ENCODE measurements at places on chromosomes 4 and X.

DNA sequence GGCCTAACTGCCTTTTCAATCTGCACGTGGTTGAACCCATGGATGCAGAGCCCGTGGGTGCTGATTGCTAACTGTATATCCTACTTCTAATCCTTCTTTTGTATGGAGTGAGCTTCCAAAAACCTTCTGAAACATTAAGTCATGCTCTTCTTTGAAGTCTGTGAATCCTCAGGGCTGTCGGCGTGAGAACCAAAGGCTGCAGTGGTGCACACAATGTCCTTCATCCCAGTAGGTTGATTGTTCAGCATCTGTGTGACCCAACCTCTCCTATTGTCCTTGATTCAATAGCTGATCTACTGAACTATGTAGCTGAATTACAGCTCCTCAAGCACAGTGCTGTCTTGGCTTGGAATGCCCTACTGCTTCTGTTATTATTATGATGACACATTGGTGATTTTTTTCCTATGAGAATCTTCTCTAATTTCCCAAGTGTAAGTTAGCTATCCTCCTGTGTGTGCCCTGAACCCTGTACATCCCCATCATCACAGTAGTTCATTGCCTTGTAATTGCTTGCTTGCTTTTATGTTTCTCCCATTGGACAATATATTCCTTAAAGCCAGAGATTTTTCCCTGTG is 294.6 kb downstream of the TRIML1 start:
- no peak for DNase-seq

- DNase-seq = no peak
These were observed 146.2 kb downstream of the PRSS12 start for GRCh38 chr4:118206627-118207026.

- DNase-seq = no peak
These were observed 803.0 kb downstream of the DMD start for GRCh38 chrX:32408389-32408788.

DNA sequence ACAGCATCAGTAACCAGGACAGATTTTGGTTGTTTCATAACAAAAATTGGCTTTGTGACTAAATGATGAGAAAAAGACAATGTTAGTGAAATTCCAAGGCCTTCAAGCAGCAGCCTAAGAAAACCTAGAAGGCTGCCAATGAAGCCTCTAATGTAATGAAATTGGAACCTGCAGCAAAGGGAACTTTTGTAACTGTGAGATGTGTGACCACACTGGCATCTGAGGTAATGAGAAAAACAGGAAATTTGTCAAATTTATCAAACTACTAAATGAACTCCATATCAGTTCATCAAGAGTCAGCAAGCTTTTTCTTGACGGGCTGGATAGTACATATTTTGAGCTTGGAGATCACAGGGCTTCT is 30.4 kb upstream of the EMCN start:
- no peak for DNase-seq

DNA sequence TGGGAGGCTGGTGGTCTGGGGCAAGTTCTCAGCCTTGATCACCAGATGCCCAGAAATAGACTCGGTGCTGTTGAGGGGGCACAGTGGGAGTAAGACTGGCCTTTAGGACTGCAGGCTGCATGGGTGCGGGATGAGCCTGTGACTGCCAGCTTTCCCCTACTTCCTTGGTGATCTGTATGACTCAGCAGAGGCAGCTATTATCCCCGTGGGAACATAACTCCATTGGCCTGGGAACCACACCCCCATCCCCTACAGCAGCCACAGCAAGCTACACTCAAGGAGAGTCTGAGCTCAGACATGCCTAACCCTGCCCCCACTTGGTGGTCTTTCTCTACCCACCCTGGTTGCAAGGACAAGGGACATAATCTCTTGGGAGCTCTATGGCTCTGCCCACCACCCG is 20.6 kb downstream of the CLIC2 start:
- DNase-seq = no peak

DNA sequence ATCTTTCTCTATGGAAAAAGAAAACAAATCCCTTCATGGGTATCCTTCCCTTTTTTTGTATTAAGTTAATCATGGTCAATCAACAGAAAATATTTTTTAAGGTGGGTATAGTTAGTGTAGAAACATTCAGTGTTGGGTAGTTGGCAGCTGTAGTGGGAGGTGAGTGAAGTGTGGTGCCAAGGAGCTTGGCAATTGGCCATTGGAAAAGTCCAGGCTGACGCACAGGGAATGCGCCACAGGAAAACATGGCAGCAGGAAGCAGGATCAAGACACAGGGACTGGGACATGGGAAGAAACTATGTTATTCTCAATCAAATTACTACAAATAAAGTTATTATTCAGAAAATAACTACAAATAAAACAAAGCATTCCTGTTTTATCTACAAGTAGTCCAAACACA is 20.0 kb downstream of the PALLD start:
- DNase-seq = no peak

- DNase-seq = no peak
These were observed 22.9 kb downstream of the ATP5ME start for GRCh38 chr4:650951-651883.

- no peak for DNase-seq
These were observed 99.1 kb downstream of the ARHGAP10 start for GRCh38 chr4:147830987-147831386.

DNA sequence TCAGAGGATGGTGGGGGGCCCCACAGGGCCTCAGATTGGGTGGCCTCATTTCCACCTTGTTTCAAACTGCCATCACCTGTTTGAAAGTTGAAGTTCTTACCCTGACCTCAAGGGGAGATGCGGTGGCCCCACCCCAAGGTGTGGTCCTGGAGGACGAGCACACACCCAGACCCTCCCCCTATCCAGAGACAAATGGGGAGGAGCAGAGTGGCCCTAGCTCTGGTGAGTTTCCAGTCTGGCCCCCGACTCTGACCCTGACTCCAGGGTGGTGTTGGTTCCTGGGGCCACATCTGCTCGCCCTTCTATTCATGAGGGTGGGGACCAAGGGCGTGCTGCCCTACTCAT is 36.3 kb upstream of the ADRA2C start:
- DNase-seq = no peak

DNA sequence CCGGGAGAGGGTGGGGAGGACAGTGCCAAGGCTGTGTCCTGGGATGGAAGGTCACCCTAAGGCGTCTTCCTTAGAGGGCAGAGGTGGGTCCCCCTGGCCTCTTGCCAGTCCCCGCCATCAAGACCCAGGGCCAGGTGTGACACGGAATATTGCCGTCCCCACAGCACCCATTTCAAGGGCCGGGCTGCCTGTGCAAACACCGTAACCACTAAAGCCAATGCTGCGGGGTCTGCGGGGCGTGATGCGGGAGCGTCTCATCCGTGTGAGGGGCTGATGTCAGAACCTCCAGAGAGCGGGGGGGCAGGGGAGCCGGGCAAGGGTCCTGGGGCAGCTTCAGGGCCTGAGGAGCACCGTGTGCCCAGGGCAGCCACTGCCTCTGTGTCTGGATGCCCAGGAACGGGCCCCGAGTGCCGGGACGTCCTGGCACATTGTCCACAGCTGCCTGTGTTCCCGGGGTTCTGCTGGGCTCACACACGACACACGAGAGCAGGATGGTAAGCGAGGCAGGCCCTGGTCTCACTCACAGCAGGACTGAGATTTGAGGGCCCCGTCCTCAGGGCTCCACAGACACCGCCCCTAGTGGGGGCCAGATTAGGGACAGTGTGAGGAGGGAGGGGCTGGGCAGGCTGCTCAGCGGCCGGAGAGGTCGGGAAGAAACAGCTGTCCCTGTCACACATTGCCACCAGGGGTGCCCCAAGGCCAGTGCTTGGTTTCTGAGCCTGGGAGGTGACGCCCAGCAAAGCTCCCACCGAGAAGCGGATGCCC is 29.2 kb downstream of the NKX1-1 start:
- DNase-seq = no peak

GRCh38 chrX:78527263-78527662 is 131.9 kb downstream of the RTL3 start:
- DNase-seq = no peak

- DNase-seq = no peak
These were observed 53.9 kb upstream of the MMAA start for GRCh38 chr4:145565328-145565727.

- no peak for DNase-seq
These were observed 6.2 kb downstream of the JADE3 start for GRCh38 chrX:46918434-46918833.

DNA sequence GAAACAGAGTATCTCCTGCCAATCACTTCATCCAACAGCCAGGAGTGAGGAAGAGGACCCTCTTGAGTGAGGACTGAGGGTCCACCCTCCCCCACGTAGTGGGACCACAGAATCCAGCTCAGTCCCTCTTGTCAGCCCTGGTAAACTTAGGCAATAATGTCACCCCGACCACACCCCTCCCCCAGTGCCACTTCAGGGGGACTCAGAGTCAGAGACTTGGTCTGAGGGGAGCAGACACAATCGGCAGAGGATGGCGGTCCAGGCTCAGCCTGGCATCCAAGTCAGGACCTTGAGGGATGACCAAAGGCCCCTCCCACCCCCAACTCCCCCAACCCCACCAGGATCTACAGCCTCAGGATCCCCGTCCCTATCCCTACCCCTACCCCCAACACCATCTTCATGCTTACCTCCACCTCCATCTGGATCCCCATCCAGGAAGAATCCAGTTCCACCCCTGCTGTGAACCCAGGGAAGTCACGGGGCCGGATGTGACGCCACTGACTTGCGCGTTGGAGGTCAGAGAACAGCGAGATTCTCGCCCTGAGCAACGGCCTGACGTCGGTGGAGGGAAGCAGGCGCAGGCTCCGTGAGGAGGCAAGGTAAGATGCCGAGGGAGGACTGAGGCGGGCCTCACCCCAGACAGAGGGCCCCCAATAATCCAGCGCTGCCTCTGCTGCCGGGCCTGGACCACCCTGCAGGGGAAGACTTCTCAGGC is at the start of the genes CSAG1 and MAGEA12:
TSS of gene CSAG1 (minus strand) at position 461 of the 715 bp plus-strand sequence. CDS start 1,261 bp downstream, outside the sequence.
TSS of gene MAGEA12 (plus strand) at position 497 of the 715 bp plus-strand sequence. CDS start 2,405 bp downstream, outside the sequence.
- DNase-seq = no peak

DNA sequence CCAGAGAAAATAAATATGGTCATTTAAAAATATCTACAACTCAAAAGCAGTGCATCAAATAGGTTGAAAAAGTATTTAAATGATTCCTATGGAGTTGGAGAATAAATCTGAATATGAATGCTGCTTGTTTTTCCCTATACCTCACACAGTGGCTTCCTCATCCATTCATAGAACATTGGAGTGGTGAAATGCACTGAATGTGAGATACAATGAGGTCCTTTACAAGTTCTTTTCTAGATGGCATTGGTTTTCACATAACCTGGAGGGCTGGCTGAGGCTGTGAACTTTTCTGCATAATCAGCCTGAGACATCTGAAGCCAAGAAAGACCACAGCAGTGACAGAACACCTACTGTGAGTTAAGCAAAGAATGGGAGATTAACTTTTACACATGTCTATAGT is 279.1 kb upstream of the NRK start:
- no peak for DNase-seq

DNA sequence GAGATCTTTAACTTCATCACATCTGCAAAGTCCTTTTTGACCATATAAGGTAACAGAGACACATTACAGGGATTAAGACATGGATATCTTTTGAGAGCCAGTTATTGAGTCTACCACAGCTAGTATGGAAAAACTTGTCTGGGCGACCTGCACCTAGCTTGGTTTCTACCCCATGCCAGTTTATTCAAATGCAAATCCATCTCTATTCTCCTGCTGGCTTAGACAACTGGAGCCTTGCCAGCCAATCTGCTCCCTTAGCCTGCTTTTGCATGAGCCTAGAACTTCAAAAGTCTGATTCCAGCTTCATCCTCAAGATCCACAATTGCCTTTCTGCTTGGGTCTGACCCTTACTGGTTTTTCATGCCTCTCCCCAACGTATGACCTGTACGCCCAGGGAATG is 212.0 kb upstream of the AFF2 start:
- DNase-seq = no peak

GRCh38 chrX:153438532-153438931 is 7.3 kb downstream of the TREX2 start:
- DNase-seq = no peak

DNA sequence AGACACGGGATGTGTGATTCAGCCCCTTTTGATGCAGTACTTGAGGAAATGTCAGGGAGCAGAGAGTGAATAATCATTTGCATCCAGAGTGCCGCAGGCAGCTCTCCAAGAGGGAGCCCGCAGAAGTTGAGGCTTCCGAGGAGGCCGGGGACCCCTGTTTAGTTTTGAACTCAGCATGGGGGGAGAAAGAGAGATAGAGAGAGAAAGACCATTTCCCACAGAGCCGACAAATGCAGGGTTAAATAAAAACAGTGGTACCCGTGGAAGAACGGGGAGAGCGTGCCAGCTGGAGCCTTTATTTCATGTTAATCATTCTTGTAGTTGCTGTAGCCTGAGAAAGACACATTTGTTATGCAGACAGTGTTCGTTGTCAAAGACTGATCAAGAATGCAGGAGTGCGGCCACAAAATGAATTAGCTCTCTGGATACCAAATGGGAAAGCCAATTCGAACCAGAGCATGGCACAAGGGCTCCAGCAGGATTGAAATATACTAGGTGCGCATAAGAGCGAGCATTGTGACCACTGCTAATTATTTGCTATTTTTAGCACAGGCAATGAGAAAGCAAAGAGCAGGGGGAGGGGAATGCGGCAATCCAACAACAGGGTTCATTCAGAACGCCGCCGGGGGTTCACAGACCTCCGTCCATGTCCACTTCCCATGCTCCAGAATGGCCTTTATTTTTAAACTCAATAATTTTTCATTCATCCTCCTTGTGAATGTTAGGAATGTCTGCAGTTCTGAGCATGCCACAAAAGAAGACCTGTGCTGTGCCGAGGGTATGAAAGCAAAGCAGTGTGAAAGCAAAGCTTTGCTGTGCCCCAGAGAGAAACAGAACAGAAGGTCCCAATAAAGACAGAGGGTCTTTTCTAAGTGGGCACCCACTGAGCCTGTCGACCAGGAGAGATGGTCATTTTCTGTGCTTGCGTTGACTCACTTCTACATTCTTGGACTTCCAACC is 243.9 kb upstream of the VCX3A start:
- DNase-seq = no peak

GRCh38 chr4:123936621-123937043 is 540.0 kb downstream of the SPRY1 start:
- DNase-seq = no peak

- DNase-seq = no peak
These were observed 16.0 kb downstream of the CTBP1 start for GRCh38 chr4:1232661-1233621.

GRCh38 chr4:76723924-76724323 is 174.0 kb downstream of the SOWAHB start:
- no peak for DNase-seq

- DNase-seq = no peak
These were observed 1678.7 kb upstream of the PCDH10 start for GRCh38 chr4:131470360-131470759.

- DNase-seq = no peak
These were observed 235.4 kb upstream of the IL1RAPL1 start for GRCh38 chrX:28351801-28352200.

DNA sequence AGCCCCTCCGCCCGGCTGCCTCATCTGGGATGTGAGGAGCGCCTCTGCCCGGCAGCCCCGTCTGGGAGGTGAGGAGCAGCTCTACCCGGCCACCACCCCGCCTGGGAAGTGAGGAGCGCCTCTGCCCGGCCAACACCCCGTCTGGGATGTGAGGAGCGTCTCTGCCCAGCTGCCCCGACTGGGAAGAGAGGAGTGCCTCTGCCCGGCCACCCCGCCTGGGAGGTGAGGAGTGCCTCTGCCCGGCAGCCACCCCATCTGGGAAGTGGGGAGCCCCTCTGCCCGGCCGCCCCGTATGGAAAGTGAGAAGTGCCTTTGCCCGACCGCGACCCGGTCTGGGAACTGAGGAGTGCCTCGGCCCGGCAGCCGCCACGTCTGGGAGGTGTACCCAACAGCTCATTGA is 74.3 kb upstream of the TNIP3 start:
- DNase-seq = no peak

GRCh38 chr4:178296669-178297068 is 854.4 kb upstream of the AGA start:
- no peak for DNase-seq

- DNase-seq = no peak
These were observed 444.6 kb downstream of the IL15 start for GRCh38 chr4:142081025-142081424.
